ENCODE measurements at places on chromosomes 3 and 15.

GRCh38 chr3:8239718-8240695 lies 261.6 kb upstream of the LMCD1 start:
- peak; percentile 59 for DNase-seq

- DNase-seq, result no peak
These were observed 24.1 kb downstream of the PDIA5 start for GRCh38 chr3:123090728-123091531.

GRCh38 chr3:150920236-150920635 lies 15.0 kb upstream of the MINDY4B start:
- no peak for DNase-seq

DNA sequence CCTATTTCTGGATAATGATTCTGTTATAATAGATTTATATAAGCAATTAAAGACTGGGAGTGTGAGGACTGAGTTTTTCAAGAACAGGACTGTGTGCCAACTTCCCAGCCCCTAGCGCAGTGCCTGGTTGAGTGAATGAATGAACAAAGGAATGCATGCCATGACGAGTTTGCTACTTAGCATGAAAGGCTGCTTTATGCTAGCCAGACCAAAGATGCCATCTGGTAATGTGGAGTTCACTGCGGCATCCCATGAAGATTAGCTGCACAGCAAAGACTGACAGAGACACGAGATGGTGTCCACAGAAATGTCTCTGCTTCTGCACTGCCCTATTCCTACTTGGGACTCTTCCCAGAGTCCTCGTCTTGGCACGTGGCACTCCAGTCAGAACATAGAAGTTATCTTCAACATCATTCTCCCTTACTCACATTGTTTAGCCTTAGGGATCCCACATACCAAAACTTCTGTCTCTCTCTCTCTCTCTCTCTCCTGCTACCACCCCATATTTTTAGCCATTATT lies 283.9 kb upstream of the CTNNB1 start:
- DNase-seq, result no peak

- no peak for DNase-seq
These were observed 211.0 kb downstream of the GABRB3 start for GRCh38 chr15:26561896-26562295.

DNA sequence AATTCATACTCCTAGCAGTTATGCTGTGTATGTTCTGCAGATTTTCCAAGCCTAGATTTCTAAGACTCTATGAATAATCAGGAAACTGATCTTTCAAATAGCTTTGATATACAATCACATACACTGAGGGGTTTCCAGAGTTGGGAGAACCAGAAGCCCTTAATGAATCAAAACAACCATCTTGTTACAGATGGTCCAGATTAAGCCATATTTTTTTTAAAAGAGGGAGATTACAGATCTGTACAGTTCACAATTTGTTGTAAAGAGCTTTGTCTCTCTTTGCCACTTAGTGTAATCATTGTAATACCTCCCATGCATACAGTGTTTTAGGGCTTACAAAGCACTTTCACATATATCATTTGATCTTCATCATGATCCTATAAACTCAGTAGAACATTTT lies 47.7 kb downstream of the CADPS start:
- DNase-seq, result no peak

- no peak for DNase-seq
These were observed 101.1 kb downstream of the LRIG1 start for GRCh38 chr3:66399529-66400232.

- no peak for DNase-seq
These were observed 291.6 kb upstream of the CFAP20DC start for GRCh38 chr3:59341459-59341858.

GRCh38 chr15:35182841-35183479 lies 97.9 kb upstream of the NANOGP8 start:
- no peak for DNase-seq

GRCh38 chr3:122247825-122248185 lies 64.3 kb downstream of the CASR start:
- DNase-seq, result no peak

Data from suppressor macrophage treated with lipopolysaccharide for 4 hours (primary cell).